ENCODE measurements at places on chromosomes 3 and 15. TPM values are rescaled to one million over a fixed set of nuclear protein-coding genes. Genes with fewer than 3 reads are reported as not detected.

GRCh38 chr3:49841806-49842205 is 14.6 kb downstream of the TRAIP start:
- H3K4me1 ChIP-seq: peaks cover 4% of the 10 kb centered on the region
- H3K36me3 ChIP-seq: peaks cover 7% of the 10 kb centered on the region
- peak overlapping the region; percentile 35 for H3K27ac ChIP-seq
- no peak overlapping the region for H3K4me3 ChIP-seq
- H3K27me3 ChIP-seq: no peaks in the 10 kb centered on the region

GRCh38 chr3:61563313-61564271 is 2.2 kb downstream of the PTPRG start:
- peak overlapping the region; percentile 19 for H3K27ac ChIP-seq
- peaks cover 11% of the 10 kb centered on the region for H3K27me3 ChIP-seq
- peak overlapping the region; percentile 99 for H3K4me3 ChIP-seq
- DNase-seq: peak; percentile 16
- H3K4me1 ChIP-seq: peaks cover 23% of the 10 kb centered on the region

GRCh38 chr3:115165701-115166100 is 18.6 kb upstream of the ZBTB20 start:
- H3K4me1 ChIP-seq: no peaks in the 10 kb centered on the region
- no peaks in the 10 kb centered on the region for H3K36me3 ChIP-seq
- H3K27ac ChIP-seq: no peak overlapping the region
- DNase-seq: no peak
- H3K27me3 ChIP-seq: no peaks in the 10 kb centered on the region

- no peak for DNase-seq
- H3K27me3 ChIP-seq: no peaks in the 10 kb centered on the region
- H3K27ac ChIP-seq: no peak overlapping the region
- H3K4me3 ChIP-seq: no peak overlapping the region
- no peaks in the 10 kb centered on the region for H3K4me1 ChIP-seq
These were observed 297.2 kb downstream of the FHIT start for GRCh38 chr3:60954048-60954447.

GRCh38 chr3:190076601-190077394 is 43.9 kb downstream of the P3H2 start:
- no peaks in the 10 kb centered on the region for H3K36me3 ChIP-seq
- peak overlapping the region; percentile 75 for H3K27ac ChIP-seq
- peak overlapping the region; percentile 29 for H3K4me3 ChIP-seq
- peak; percentile 11 for DNase-seq
- H3K27me3 ChIP-seq: no peaks in the 10 kb centered on the region
- peaks cover 28% of the 10 kb centered on the region for H3K4me1 ChIP-seq

DNA sequence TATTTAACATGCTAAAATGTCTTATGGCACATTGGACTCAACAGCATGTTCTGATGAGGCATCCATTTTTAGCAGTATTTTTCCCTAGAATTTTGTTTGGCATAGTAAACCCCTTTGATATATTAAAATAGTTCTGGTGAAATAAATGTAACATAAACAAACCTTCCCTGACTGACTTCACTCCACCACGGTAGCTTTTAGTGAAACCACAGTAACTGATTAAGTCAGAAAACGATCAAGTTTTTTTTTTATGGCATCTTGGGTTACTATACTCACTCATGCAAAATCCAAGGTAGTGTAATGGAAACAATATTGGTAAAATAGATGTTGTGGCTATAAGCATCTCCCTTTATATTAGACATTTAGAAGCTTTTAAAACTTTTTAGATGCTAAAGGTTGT is 2.8 kb downstream of the SERP1 start:
- H3K27me3 ChIP-seq: no peaks in the 10 kb centered on the region
- no peak overlapping the region for H3K4me3 ChIP-seq
- H3K4me1 ChIP-seq: peaks cover 29% of the 10 kb centered on the region

GRCh38 chr3:194342861-194343560 is 8.1 kb downstream of the CPN2 start:
- H3K27me3 ChIP-seq: peaks cover 36% of the 10 kb centered on the region
- no peak overlapping the region for H3K4me3 ChIP-seq
- no peak for DNase-seq
- no peak overlapping the region for H3K27ac ChIP-seq

DNA sequence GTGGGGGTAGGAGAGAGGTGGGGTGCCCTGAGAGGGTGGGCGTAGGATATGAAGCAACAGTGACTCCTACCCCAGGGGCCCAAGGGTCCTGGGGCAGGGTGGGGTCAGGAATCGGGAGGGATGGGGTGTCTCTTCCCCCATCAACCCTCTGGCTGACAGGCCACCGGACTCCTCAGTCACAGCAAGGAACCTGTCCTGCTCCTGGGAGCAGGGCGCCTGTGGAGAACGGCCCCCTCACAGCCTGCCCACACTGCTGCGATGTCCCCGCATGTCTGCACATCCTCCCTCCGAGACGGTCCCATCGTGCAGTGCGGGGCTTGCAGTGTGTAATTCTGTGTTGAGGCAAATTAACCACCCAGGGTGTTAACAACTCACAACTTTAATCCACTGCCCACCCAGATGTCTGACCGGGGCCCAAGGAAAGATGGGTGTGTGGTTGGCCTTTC is 2.7 kb downstream of the TM4SF19 start:
- no peak overlapping the region for H3K4me3 ChIP-seq
- H3K36me3 ChIP-seq: no peaks in the 10 kb centered on the region
- H3K4me1 ChIP-seq: no peaks in the 10 kb centered on the region
- no peak overlapping the region for H3K27ac ChIP-seq
- H3K27me3 ChIP-seq: no peaks in the 10 kb centered on the region

DNA sequence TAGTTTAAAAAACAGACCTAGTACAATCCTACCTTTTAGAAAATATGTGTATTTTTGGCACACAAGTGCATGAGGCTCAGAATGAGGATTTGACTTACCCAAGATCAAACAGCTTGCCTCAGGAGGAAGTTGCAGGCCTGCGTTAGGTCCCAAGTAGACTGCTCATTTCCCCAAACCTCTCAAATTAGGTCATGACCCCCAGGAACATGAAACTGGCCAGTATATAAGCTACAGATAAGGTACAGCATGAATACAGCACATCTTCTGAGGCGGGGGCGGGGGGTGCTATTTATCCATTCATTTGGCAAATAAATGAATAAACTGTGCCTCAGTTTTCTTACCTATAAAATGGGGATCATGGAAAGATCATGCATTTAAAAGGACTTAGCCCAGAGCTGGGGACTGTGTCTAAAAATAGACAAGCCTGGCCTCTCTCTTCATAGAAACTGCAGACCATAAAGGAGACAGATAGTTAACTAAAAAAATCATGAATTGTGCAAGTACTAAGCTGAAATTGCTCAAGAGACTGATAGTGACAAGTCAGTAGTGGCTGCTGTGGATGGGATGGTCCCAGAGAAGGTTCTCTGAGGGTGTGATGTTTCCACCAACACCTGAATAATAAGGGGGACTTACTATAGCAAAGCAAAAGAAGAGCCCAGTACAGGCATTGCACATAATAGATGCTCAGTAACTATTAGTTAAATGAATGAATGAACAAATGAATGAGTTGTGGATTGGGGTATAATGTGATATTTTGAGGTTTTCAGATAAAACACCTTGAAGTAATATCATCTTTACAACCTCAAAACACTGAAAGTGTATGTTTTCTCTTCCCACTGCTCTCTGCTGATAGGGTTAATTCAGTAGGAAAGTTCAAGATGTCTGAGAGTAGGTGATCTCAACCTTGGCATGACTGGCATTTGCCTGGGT is 258.5 kb upstream of the PROK2 start:
- peaks cover 2% of the 10 kb centered on the region for H3K27me3 ChIP-seq
- H3K27ac ChIP-seq: no peak overlapping the region
- no peaks in the 10 kb centered on the region for H3K36me3 ChIP-seq
- no peak for DNase-seq

DNA sequence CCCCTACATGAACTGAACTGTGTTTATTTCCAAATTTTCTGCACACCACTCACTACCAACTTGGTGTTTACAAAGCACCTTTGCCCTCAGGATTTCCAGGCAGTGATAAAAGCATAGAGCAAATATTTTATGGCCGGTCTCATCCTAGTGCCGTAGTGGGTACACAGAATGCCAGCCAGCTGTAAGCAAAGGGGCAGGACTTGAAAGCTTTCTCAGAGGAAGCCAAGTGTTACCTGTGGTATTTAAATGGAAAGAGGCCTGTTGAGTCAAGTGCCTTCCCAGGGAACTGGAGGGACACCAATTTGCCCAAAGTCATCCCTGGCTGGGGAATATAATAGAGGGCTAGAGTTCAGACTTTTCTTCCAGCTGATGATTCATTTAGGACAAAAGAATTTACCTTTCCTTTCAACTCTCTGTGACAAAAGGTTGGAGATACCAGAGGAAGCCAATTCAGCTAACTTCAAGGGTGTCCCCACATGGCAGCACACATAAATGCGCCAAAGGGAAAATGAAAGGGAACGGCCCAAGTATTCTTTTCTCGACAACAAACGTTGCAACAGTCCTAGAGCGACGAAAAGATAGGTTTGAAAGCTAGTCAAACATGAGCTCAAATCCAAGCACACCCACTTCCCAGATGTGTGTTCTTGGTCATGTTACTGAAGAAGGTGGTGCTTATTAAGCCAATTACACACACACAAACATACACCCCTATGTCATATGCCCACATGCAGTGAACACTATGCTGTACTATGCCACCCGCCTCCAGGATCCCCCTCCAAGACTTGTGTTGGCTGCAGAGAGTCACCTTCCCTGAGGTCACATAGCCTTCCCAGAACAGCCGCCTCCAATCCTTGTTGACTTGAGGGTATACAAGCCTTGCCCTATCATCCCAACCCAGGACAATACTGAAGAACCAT is 27.7 kb downstream of the MAGI1 start:
- H3K36me3 ChIP-seq: no peaks in the 10 kb centered on the region
- no peaks in the 10 kb centered on the region for H3K4me1 ChIP-seq
- H3K27ac ChIP-seq: no peak overlapping the region
- no peak for DNase-seq

- peaks cover 61% of the 10 kb centered on the region for H3K27me3 ChIP-seq
- H3K27ac ChIP-seq: no peak overlapping the region
- H3K4me3 ChIP-seq: no peak overlapping the region
- no peak for DNase-seq
These were observed 4.5 kb downstream of the ESYT3 start for GRCh38 chr3:138438896-138439295.

DNA sequence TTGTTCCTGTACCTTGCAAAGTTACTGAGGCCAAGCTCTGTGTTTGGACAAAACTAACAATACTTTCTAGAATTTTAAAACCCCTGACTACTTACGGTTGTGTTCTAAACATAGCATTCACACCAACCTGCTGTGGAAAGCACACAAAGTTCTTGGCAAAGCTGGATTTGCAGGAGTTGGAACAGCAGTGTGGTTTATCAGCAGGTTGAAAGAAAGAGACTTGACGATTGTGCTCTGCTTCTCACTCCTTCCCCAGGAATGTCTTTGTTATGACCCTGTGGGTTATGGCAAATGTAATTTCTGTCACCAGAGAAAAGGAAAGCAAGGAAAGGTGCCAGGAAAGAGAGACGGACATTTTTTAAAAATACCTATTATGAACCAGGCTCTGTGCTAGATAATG is 165.5 kb upstream of the TGFBR2 start:
- no peak for DNase-seq
- peaks cover 17% of the 10 kb centered on the region for H3K4me1 ChIP-seq
- no peaks in the 10 kb centered on the region for H3K27me3 ChIP-seq
- no peaks in the 10 kb centered on the region for H3K36me3 ChIP-seq
- no peak overlapping the region for H3K4me3 ChIP-seq

DNA sequence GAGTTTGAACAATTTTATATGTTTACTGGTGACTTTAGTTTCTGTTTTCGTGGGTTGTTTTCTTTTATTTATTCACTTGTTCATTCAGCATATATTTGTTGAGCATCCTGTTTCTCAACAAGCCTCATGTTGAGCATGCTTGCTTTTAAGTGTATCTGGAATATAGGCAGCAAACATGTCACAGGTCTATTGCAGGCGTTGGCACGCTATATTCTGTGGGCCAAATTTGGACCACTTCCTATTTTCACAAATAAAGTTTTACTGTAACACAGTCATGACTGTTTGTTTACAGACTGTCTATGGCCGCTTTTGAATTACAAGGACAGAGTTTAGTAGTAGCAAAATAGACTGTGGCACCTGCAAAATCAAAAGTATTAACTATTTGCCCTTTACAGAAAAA is 89.6 kb downstream of the THRB start:
- H3K4me3 ChIP-seq: no peak overlapping the region
- no peak overlapping the region for H3K27ac ChIP-seq
- H3K4me1 ChIP-seq: no peaks in the 10 kb centered on the region
- no peaks in the 10 kb centered on the region for H3K36me3 ChIP-seq
- H3K27me3 ChIP-seq: no peaks in the 10 kb centered on the region

DNA sequence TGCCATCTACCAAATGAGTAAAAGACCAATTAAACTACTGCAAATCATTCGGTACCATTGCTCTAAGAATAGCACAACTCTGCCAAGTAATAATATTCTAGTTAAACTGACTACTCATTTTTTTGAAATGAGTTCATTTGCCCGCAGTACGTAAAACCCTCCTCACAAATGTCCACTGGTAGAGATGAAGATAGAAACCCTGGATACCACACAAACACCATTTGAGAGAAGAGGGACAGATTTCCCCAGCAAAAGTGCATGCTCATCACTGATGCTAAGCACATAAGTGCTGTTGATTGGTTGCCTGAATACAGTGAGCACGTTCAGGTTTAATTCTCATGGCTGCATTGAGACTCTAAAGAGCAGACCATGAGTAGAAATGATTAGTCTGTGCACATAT is 34.6 kb upstream of the SEMA6D start:
- H3K4me3 ChIP-seq: no peak overlapping the region
- DNase-seq: no peak
- H3K36me3 ChIP-seq: no peaks in the 10 kb centered on the region
- no peak overlapping the region for H3K27ac ChIP-seq

DNA sequence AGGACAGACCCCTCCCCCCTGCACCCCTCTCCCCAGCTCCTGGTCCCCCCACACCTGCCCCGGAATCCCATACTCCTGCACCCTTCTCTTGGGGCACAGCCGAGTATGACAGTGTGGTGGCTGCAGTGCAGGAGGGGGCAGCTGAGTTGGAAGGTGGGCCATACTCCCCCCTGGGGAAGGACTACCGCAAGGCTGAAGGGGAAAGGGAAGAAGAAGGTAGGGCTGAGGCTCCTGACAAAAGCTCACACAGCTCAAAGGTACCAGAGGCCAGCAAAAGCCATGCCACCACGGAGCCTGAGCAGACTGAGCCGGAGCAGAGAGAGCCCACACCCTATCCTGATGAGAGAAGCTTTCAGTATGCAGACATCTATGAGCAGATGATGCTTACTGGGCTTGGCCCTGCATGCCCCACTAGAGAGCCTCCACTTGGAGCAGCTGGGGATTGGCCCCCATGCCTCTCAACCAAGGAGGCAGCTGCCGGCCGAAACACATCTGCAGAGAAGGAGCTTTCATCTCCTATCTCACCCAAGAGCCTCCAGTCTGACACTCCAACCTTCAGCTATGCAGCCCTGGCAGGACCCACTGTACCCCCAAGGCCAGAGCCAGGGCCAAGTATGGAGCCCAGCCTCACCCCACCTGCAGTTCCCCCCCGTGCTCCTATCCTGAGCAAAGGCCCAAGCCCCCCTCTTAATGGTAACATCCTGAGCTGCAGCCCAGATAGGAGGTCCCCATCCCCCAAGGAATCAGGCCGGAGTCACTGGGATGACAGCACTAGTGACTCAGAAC is 9.8 kb downstream of the MAP1A start:
- peak overlapping the region; percentile 43 for H3K27ac ChIP-seq
- H3K27me3 ChIP-seq: no peaks in the 10 kb centered on the region
- H3K4me3 ChIP-seq: no peak overlapping the region
- H3K36me3 ChIP-seq: peaks cover 41% of the 10 kb centered on the region

Gene ABI3BP
- not detected for total RNA-seq

Gene HCN4
- total RNA-seq: 4.0 TPM

Gene NOX5
- total RNA-seq: not detected

Gene CEP70
- total RNA-seq: 23.5 TPM

Gene GOLGA8J
- total RNA-seq: 0.54 TPM

Gene CCR4
- not detected for total RNA-seq
